ENCODE measurements at places on chromosomes 2 and 18.

GRCh38 chr2:156867201-156867600 lies 390.3 kb upstream of the GALNT5 start:
- DNase-seq: no peak

DNA sequence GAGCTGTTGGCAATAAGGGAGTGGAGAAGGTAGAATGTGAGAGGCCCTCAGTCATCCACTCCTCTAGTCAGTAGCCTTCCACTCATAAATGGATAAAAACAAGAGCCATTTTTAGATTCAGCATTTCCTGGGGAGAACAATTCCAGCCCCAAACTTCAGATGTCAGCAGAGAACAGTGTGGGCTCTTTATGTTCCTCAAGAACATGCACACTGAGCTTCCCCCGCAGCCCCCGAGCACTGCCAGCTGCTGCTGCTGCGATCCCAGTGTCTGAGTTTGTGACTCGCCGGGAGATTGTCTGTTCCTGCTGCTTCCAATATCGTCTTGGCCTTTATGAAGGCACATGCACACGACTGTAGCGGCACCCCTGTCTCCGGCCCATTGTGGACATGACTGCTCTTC lies 143.7 kb upstream of the CTNNA2 start:
- no peak for DNase-seq

GRCh38 chr18:1296237-1296636 lies 391.6 kb downstream of the ADCYAP1 start:
- DNase-seq: no peak

GRCh38 chr2:119181791-119182445 lies 23.4 kb upstream of the C1QL2 start:
- DNase-seq: no peak

- no peak for DNase-seq
These were observed 86.6 kb downstream of the PTH2R start for GRCh38 chr2:208493186-208493585.

DNA sequence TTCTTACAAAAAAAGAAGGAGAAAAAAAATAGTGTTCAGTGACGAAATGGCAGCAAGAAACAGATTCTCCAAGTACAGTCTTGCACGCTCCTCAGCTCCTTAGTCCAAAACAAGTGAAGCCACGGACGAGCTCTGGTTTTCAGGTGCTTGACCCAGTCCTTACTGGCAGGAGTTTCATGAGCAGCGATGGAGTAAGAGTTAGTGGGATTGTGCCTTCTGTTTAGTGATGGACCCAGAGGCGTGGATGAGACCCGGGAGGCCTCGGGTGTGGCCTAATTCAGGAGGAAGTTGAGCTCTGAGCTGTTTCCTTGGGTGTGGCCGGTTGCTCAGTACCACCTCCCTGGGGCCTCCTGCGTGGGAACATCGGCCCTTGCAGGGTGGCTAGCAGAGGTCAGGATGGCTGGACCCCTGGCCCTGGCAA lies 52.0 kb downstream of the KIF5C start:
- no peak for DNase-seq

DNA sequence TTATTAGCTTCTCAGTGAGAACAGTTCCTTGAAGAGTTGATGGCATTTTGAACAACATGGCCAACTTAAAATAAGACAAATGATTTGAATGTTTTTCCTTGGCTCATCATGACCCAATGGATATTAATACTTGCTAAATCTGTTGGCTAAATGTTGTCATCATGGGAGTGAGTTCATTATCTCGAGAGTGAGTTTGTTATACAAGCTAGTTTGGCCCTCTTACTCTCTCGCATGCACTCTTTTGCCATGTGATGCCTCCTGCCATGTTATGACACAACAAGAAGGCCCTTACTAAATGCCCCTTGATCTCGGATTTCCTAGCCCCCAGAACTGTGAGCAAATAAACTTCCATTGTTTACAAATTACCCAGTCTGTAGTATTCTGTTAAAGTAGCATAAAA lies 22.9 kb upstream of the SANBR start:
- no peak for DNase-seq

DNA sequence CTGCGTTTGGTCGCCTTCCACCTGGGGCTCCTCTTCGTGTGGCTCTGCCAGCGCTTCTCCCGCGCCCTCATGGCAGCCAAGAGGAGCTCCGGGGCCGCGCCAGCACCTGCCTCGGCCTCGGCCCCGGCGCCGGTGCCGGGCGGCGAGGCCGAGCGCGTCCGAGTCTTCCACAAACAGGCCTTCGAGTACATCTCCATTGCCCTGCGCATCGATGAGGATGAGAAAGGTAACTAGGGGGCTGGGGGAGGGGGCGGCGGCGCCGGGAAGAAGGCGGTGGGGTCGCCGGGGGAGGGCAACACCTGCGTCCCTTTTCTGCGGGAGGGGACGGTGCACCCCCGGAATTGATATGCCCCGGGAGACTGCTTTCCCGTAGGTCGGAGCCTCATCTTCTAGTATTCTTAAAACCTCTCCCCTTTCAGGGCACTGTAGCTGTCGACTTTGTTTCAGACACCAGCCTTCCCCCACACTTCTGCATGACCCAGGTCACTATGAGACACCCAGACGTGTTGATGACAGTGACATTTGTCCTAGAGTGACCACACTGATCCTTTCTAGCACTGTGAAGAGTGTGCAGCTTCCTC lies 755 bp downstream of the SPAST start:
- no peak for DNase-seq

- no peak for DNase-seq
These were observed 165.6 kb upstream of the SERTAD2 start for GRCh38 chr2:64819361-64819760.

DNA sequence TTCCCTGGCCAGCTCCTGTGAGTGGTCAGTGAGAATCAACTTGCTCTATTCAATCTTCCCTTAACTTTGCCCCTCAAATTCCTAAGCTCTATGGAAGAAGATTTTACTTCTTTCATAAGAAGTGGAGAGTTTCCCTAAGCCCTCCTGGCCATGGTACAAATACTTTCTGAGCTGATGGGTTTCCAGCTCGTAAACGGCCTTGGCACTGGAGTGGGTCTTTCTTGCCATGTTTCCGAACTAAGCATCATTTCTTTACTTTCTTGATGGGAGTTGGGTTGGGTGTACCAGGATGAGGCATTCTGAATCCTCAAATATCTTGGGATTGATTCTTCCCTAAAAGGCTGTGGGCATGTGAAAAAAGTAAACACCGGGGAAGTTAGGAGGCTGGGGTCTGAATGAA lies 72.5 kb downstream of the ACKR3 start:
- DNase-seq: no peak

DNA sequence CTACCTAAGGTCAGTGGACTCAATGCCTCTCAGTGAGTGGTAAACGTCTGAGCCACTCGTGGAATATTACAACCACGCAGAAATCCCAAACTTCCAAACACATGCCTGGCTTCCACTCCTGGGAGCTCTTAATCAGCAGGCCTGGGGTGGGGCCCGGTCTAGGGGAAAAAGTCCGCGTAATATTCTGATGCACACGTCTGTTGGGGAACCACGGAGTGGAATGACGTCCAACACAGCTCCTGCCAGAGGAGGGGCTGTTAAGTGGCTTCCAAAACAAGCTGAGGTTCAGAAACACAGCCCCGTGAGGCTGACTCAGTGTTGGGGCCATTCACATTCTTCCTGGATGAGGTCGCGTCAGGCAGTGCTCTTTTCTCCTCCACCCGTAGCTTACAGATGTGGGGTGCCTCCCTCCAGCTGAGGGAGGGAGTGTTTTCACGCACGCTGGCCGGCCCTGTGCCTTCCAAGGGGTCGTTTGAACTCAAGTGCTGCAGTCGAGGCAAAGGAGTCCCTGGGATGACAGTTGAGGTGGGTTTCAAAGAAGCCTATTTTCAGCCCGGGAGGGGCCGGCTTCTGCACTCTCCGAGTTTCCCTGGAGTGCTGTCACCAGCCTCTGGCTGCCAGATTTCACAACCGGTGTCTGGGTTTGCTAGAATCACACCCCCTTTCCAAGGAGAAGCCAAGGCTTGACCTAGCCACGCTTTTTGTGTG lies 73.1 kb downstream of the ACKR3 start:
- DNase-seq: no peak

DNA sequence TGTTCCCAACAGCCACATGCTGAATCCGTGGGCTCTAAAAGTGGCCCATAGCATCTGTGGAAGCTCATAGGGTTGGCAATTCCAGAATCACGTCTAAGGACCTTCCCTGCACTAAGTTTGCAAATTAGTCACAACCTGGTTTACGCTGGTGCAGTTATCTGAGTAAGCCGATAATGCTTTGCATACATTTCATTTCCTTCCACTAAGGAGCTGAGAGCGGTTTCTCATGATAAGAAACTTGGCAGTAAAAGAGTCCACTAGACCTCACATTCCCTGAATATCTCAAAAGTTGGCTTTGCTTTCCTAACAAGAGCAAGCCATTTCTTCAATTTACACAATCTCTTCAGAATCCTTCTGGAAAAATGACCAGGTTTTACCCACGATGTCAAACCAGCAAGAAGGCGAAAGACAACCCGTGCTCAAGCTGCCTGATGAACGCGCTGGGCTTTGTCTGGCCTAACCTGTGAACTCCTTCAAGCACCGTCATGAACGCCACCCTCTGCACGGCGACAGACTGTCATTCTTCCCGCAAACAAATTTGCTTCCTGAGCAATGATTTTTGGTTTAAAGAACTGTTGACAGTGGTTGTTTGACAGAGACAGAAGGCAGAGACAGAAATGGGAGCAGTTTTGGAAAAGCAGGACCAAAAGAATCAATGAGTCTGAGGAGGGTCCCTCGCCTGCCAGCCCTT lies 73.0 kb upstream of the COPS8 start:
- DNase-seq: no peak

DNA sequence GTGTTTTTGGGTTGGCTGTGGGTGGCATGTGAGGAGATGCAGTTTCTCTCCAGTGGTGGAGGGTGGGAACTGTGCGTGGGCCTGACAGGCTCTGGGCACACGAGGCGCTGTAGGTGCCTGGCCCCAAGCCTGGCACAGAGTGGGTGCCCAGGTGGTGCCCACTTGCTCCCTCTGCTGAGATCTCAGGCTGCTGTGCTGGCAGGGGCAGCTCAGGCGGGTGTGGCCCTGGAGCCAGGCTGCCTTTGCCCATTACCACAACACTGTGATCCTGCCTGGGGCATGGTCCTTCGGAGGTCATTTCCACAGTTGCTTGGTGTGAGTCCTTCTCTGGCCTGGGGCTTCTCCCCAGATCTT lies 20.4 kb downstream of the TSHZ1 start:
- no peak for DNase-seq

DNA sequence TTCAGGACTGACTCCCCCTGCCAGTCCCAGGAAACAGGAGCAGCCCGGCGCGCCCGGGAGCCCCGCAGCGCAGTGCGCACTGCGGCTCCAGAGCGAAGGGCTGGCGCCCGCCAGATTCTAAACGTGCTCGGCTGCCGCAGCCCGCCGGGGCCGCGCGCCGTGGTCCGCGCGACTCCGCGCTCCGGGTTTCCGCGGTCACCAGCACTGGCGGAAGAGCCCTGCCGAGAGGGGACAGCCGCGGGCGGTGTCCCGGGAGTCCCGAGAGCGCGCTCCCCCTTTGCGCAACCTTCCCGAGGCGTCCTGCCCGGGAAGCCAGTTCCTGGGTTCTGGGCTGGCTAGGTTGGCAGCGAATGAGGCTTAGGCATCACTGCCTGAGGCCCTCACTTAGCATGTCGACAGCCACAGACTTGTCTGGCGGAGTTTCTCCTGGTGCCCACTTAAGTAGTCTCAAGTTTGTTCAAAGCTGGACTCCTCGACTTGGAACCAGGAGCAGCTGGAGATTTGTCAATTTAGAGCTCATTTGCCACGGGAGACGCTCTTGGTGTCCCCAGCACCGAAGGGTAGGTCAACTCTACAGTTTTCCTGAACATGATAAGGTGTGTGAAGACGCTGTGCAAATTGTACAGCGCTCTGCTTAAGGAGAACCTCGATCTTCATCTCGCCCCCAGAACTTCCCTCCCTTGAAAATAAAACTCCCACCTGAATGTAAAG lies 1.5 kb upstream of the VSNL1 start:
- no peak for DNase-seq

DNA sequence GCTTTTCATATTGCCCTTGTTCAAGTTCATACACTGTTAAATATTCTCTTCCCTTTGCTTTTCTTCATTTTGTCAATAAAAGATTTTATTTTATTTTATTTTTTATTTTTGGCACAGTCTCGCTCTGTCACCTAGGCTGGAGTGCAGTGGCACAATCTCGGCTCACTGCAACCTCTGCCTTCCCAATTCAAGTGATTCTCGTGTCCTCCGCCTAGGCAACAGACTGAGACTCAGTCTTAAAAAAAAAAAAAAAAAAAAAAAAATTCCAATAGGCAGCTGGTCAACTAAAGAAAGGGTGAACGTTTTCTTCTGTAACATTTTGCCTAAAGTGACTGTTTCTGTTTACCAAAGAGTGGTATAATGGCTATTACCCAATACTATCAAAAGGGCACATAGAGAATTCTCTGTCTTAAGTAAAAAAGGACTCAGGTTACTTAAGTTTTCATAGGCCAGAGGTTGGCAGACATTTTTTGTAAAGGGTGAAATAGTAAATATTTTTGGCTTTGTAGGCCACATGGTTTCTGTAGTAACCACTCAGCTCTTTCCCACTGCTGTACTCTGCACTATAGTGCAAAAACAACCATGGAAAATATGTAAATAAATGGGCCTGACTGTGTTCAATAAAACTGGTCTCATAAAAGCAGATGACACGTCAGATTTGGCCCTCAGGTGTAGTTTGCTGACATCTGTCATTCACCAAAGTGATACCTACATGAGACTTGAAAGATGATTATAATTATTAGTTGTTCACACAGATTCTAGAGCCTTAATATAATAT lies 113.4 kb downstream of the MIB1 start:
- DNase-seq: no peak
